ENCODE measurements at places on chromosomes 2 and 18.

GRCh38 chr2:187874786-187875185 lies 320.6 kb upstream of the TFPI start:
- no peak for DNase-seq
- H3K4me3 ChIP-seq = no peak overlapping the region
- H3K27ac ChIP-seq = no peak overlapping the region
- no peaks in the 10 kb centered on the region for H3K27me3 ChIP-seq
- H3K36me3 ChIP-seq = no peaks in the 10 kb centered on the region

DNA sequence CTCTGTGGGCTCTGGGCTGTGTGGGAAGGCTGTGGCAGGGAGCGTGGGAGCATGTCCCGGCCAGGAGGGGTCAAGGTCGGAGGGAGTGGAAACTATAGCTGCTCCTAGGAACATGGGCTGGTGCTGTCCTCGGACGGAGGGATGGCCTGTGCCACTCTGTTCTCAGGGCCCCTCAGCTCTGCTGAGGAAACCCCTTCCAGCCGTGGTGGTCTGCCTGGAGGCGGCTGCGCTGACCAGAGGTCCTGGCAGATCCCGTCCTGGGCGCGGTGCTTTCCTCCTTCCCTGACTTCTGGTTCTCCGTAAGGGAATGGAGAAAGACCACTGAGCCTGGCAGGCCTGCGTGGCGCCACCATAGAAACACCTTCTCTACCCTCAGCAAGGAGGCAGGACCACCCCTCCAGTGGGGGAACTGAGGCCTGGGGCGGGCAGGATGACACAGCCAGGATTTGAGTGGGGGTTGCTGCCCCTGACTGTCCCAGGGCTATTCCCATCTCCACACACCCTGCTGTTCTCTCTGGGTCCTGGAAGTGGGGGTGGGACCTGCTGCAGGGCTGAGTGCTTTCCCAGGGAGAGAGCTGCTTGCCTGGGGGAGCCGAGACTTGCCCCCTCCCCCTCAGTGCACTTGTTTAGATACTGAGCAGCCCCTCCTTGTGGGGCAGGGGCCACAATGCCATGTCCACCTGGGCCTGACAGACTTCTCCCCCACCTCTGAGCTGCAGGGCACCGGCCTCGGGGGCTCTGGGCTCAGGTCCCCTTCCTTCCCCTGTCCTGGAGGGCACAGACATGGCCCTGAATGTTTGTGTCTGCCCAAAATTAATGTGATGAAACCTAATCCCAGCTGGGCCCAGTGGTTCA lies 301.0 kb upstream of the HS6ST1 start:
- no peak overlapping the region for H3K27ac ChIP-seq
- no peaks in the 10 kb centered on the region for H3K36me3 ChIP-seq
- no peak overlapping the region for H3K4me3 ChIP-seq
- peaks cover 5% of the 10 kb centered on the region for H3K4me1 ChIP-seq

- H3K4me1 ChIP-seq = no peaks in the 10 kb centered on the region
- H3K4me3 ChIP-seq = no peak overlapping the region
- no peaks in the 10 kb centered on the region for H3K36me3 ChIP-seq
- DNase-seq = no peak
These were observed 190.7 kb downstream of the MTCL1 start for GRCh38 chr18:8895987-8896619.

DNA sequence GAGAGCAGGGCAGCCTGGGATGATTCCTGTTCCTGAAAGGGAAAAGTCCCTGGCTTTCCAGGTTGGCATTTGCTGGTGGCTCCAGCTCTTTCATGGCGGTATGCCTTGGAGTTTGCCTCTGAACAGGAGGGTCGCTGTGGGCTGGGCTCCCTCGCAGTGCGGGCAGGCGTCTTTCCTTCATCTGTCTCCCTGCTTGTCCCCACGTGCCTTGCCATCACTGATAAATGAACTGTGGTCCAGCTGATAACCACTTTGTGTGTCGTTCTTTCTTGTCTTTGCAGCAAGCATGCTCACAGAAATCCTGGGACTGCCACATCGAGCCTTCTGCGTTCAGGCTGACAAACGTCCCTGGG lies 35.3 kb downstream of the SMIM21 start:
- no peak overlapping the region for H3K4me3 ChIP-seq
- no peaks in the 10 kb centered on the region for H3K36me3 ChIP-seq
- no peak overlapping the region for H3K27ac ChIP-seq

DNA sequence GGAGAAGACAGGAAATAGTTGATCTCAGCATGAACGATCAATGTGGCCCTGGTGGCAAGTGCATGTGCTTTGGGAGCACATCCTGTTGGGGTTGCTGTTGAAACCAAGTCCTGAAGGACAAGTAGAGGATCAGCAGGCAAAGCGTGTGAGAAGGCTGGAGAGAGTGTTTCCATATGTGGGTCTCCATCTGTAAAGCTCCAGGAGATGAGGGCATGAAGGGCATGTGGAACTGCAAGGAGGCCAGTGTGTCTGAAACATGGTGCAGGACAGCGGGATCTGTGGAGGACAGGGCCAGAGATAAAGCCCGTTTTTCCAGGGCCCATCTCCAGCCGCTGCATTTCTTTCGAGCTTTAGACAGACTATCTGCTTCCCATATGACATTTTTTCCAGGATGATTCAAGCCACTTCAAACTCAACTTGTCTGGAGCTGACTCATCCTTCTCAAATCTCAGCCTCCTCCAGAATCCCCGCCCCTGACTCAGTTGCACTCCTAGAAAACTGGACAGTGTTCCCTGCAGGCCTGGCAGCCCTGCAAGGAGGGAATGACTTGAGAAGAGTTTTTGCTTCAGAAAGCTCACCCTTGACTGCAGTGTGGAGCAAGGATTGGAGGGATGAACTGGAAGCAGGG lies 226.1 kb downstream of the VAPA start:
- no peak for DNase-seq
- no peaks in the 10 kb centered on the region for H3K4me1 ChIP-seq
- H3K36me3 ChIP-seq = no peaks in the 10 kb centered on the region

- no peaks in the 10 kb centered on the region for H3K4me1 ChIP-seq
- no peak overlapping the region for H3K4me3 ChIP-seq
- H3K36me3 ChIP-seq = no peaks in the 10 kb centered on the region
- no peak overlapping the region for H3K27ac ChIP-seq
These were observed 585.6 kb downstream of the TSN start for GRCh38 chr2:122341007-122341406.

DNA sequence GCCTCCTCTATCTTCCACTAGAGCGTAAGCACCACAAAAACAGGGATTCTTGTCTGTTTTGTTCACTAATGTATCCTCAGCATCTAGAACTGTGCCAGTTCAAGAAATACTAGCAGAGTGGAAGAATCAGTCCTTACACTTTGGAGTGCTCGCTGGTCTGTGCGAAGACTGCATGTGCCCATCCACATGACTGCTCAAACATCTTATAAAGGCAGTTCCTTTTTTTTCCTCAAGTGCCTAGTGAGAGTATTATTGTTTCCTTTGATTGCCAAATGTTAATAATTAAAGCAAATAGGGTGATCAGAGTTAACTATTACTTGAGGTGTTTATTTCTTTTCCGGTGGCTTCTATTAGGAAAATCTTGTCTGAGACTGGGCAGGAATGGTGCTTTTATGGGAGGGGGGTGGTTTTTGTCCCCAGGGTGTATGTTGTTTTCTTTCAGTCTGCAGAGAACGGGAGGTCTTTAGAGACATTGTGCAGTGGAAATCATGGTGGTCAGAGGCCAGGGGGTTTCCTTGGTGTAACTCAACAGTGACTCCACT lies 45.6 kb upstream of the ITGB6 start:
- DNase-seq = no peak
- no peak overlapping the region for H3K27ac ChIP-seq
- no peaks in the 10 kb centered on the region for H3K27me3 ChIP-seq

DNA sequence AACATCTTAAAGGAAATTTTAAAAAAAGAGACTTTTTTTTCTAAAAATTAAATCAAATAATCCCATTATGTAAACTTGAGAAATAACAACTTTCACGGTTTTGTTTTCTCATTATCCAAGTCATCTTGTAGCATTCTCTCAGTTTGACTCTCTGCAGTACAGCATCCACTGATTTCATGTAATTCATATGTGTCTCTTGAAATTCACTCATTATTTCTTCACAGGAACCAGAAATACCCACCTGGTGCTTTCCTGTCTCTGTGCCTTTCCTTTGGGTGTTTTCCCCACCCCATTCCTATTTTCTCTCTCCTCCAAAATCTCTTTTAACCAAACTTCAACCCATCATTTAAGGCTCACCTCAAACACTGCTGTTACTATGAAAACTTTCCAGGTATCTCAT lies 116.1 kb upstream of the STK17B start:
- H3K4me3 ChIP-seq = no peak overlapping the region
- no peaks in the 10 kb centered on the region for H3K36me3 ChIP-seq
- peaks cover 9% of the 10 kb centered on the region for H3K4me1 ChIP-seq
- H3K27ac ChIP-seq = no peak overlapping the region
- DNase-seq = no peak

GRCh38 chr18:32530947-32531651 lies 60.4 kb upstream of the GAREM1 start:
- no peaks in the 10 kb centered on the region for H3K36me3 ChIP-seq
- H3K27me3 ChIP-seq = no peaks in the 10 kb centered on the region
- no peak overlapping the region for H3K27ac ChIP-seq

Data from T-cell (primary cell).